Posterior cingulate gyrus (tissue), 11 donors: ENCODE measurements at places on chromosomes 6 and 20.

GRCh38 chr6:37180075-37180474, 10.1 kb downstream of the PIM1 start:
- no peak for DNase-seq

- no peak for DNase-seq
These were observed 196.0 kb downstream of the BTBD3 start for GRCh38 chr20:12113468-12114371.

- no peak for DNase-seq
These were observed 16.1 kb upstream of the ZNF292 start for GRCh38 chr6:87139236-87139635.

- no peak for DNase-seq
These were observed 98.3 kb downstream of the PREX1 start for GRCh38 chr20:48729538-48729937.

DNA sequence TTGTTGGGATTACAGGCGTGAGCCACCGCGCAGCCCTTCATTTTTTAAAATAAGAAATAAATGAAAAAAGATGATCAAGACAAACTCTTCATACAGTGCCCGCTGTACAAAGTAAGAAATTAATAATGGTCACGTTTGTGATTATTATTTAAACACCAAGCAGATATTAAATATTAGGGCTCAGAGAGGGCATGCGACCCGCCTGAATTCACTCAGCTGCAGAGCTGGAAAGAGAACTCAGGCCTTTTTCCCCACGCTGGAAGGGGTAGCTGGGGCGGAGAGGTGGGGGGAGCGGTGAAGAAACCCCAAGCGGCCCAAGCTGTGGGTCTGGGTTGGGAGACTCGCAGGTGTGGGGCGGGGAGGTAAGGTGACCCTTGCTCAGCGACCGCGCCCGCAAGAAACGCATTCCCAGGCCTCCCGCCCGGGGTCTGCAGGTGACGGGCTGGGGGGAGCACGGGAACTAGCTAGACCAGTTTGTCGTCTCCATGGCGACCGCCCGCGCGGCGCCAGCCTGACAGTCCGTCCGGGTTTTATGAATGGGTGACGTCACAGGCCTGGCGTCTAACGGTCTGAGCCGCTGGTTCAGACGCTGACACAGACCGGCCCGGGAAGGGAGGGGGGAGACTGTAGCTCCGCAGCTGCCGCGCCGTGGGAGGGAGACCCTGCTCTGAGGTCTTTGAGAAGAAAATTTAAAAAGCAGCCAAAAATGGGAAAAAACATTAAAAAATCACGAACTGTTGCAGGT, 1.1 kb upstream of the ID1 start:
- peak; percentile 92 for DNase-seq

GRCh38 chr6:8017705-8018104, 46.5 kb downstream of the BLOC1S5 start:
- no peak for DNase-seq

DNA sequence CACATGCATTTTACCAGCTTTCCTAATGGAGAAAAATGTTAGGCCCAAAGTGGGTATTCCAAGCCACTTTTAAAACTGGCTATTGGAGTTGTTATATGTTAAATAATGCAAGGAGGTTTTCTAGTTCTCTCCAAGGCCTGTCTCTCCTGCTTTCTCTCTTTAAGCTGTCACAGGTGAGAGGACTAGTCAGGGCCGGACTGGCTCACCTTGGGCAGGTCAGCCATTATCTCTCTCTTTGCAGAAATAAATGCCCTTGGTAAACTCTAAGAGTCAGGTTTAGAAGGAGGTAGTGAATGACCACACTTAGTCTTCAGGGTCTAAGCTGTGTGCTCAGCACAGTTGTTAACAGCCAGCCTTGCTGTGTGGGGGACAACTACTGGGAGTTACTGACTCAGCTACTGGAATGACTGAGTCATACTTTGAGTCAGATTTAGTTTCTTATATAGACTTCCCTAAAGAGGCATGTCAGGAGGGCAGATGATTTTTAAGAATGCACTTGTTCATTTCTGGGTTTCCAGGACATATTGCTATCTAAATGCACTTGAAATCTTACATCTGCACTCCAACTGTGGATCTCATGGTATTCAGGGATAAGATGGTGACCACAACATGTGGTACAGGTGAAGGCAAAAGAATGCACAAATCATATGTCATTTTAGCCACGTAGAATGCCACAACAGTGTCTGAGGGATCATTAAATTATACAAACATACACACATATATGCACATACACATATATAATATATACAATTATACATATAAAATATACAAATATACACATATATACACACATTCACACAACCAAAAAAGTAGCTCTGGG, 719.4 kb downstream of the EPM2A start:
- DNase-seq: no peak

DNA sequence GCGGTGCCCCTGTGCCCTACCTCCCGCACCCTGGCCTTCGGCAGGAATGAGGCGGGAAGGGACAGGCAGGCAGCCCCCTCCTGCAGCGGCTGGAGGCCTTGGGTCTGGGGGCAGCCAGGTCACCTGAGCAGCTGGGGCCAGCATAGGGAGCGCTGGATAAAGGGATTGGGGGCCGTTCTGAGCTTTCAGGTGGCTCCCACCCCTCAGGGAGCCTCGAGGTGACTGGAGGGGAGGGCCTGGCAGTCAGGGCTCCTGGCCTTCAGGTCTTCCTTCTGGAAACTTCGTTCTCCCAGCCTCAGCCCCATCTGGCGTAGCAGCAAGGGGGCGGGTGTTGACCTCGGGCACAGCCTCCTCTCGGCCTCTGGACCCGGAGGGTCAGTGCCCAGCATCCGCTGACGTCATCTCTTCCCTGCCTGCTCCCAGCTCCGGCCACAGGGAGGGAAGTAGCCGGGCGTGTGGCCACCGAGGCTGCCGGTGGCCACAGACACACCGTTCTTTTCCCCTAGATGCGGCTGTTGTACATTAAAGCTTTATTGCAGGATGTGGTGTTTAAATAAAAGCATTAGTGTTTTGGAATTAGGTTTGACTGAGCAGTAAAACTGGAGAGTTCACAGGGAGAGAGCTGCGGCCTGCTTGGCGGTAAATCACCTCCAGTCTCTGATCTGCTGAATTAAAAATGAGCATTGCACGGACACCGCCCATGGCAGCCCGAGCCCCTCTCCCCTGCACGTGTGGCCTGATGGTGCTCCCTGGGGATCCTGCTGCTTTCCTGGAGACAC, 80.0 kb upstream of the GATA5 start:
- DNase-seq: no peak

GRCh38 chr6:148934961-148935360, 188.1 kb downstream of the UST start:
- DNase-seq: no peak

GRCh38 chr20:47468290-47469050, 33.2 kb upstream of the NCOA3 start:
- no peak for DNase-seq

GRCh38 chr6:151100326-151100725, 139.4 kb upstream of the AKAP12 start:
- no peak for DNase-seq

GRCh38 chr6:30591008-30591407, 19.8 kb downstream of the ABCF1 start:
- no peak for DNase-seq

DNA sequence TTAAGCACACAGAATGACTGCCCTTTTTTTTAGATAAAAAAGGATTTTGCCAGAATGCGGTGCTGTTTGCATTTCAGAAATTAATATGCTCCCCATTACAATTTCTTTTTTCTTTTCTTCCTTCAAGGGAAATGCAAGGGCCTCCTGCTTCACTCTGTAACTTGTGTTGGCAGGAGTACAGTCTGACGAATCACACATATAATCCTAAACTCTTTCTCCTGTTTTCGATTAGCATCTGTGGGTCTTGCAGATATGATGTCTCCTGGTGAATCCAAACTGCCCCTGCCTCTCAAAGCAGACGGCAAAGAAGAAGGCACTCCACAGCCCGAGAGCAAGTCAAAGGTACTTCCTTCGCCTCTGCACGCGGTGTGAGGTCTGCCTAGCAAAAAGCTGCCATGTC, 149.5 kb downstream of the TMEM242 start:
- no peak for DNase-seq

GRCh38 chr6:139650941-139651340, 276.5 kb upstream of the CITED2 start:
- DNase-seq: no peak

DNA sequence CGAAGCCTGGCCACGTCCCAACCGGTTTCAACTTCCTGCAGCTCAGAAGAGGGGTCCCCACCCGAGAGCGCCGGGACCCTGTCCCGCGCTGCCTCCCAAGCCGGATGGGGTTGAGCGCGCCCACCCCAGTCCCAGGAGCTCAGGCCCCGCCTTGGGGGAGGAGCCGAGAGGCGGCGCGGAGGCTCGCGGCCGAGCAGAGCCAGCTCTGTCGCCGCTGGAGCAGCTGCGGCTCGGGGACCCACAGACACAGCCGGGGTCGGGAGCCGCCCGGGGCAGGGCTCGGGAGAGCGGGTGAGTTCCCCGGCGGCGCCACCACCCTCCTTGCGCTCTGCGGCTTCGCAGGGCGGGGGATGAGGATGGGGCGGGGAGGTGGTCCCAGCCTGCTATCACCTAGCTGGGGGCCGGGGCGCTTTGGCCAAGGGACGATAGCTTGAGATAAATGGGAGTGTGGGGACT, at the start of gene PPP1R16B:
Gene PPP1R16B, plus strand, starts transcription at position 196 of the 456 bp plus-strand sequence. CDS start 30,229 bp downstream, outside the sequence.
- DNase-seq: peak; percentile 81

DNA sequence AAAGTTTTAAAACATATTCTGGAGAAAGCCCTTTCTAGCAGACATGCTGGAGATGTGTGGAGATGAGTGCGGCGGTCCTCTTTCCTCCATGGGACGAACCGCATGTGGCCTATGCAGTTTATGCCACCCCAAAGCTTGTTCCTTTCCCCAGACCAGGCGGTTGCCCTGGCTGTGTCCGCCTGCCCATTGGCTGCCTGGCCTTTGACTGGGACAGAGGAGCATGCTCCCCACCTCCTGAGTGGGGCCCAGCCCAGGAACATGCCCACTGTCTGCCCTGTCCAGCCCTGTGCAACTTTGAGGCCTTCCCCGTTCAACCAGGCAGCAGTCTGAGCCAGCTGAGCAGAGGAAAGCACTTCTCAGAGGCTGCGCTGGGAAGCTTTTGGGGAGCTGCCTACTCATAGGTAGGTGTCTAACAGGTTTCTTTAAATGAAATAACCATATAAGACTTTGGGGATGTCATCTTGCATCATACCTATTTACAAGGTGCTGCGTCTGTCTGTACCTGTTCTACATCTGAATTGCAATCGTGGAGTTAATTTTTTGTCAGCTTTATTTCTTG, 20.6 kb downstream of the FOXC1 start:
- DNase-seq: no peak

- no peak for DNase-seq
These were observed 360.2 kb downstream of the PREX1 start for GRCh38 chr20:48467622-48468021.

DNA sequence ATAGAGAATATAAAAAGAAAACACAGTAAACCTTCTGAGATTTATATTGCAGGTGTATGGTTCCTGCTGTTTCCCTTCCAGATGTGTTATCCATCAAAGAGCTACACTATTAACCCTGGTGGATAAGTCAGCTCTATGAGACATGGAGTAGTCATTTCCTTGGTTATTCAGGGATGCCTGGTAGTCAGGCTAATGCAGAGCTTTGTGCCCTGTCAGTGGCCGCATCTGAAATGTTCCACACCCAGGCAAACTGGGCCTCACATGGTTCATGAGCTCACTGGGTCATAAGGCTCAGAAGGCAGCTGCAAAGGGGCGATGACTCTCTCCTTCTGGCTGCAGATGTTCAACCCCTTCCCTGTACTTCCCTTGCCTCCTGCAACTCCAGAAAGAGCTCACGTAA, 473.6 kb downstream of the EPHA7 start:
- DNase-seq: no peak

DNA sequence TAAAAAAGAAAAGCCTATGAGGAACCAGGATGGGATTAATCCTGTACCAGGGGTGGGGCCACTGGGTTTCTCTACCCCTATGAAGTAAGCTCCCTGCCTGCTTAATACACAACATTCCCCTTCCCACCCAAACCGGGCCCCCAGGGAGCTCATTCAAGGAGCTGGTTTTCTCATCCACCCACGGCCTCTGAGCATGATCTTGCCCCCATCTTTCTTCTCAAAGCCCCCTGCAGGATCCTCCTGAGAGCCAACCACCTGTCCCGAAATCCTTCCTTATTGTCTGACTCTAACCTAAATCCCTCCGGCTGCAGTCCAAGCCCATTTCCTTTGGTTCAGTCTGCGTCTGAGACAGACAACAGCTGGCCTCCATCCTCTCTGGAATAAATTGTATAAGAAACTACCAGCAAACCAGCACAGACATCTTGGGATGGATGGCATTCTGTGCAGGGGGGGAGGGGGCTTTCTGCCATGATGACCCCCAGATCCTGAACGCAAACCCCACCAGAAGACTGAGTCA, 21.0 kb downstream of the KCNK5 start:
- DNase-seq: no peak

- DNase-seq: no peak
These were observed at the start of gene RUNX2 for GRCh38 chr6:45327956-45328522. Gene RUNX2 (plus strand): TSS chr6:45328330. CDS start chr6:45328727, 397 bp downstream.

GRCh38 chr6:160986851-160987250, 4.7 kb upstream of the MAP3K4 start:
- DNase-seq: no peak

DNA sequence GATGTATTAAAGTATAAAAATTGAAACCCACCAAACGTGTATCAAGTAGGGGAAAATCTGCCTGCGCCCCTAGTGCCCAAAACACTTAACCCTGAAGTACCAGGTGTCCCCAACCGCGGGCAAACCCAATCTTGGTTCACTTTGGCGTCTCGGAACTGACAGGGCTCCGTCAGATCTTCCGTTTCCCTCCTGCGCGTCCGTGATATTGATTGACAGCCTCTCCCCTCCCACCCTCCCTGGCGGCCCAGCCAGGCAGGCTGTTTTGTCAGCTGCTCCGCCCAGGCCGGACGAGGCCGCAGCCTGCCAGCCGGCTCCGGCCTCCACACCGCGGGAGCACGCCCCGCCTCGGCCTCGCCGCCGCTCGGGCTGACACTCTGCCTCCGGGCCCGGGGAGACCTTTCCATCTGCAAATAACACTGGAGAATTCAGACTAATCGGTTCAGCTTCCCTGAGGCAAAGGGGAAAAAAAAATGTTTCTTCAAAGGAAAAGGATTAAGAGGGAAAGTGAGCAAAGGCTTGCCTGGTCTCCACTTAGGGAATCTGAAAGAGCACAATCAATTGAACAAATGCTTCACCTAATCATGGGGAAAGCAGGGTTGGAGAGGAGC, 234.9 kb upstream of the MCHR2 start:
- peak; percentile 9 for DNase-seq

- no peak for DNase-seq
These were observed 166.0 kb downstream of the DLL1 start for GRCh38 chr6:170124836-170125235.

DNA sequence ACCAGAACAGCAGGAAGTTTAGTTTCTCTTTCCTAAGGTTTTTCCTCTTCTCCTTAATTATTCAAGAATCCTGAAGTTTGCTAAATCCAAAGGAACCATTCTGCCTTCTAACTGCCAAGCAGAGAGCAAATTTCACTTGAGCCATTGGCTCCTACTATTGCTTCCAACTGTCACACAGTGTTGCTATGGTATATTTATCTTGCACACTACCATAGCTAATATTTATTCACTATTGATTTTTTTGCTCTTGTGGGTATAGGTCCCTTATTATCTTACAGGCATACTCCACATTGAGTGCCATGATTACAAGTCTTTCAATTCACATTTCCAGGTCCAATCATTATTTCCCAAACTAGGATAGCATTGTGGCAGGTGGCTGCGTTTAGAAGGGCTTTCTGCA, 266.7 kb upstream of the FLRT3 start:
- DNase-seq: no peak

- DNase-seq: no peak
These were observed 1.3 kb downstream of the C20orf202 start for GRCh38 chr20:1204576-1204975.

- DNase-seq: no peak
These were observed 130.5 kb downstream of the ZFP64 start for GRCh38 chr20:52060794-52061714.
